ENCODE measurements at places on chromosomes 1 and 21.

DNA sequence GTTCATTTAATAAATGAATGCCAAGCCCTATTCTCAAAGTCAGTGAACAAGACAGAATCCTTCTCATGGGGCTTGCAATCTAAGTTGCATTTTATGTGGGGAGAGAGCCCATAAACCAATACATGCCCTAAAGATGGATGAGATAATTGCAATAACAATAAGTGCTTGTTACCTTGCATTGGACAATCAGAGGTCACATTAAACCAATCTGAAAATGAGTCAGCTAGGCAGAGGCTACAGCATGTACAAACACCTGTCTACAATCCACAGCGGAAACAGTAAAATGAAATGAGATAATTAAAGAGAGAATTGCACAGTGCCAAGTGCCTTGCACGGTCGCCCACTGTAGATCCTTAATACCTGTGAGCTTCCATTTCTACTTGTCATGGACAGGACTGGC lies 7.4 kb upstream of the IGFN1 start:
- H3K4me3 ChIP-seq = no peak overlapping the region
- no peaks in the 10 kb centered on the region for H3K4me1 ChIP-seq
- no peak for DNase-seq
- no peak overlapping the region for H3K27ac ChIP-seq
- no peaks in the 10 kb centered on the region for H3K27me3 ChIP-seq
- H3K36me3 ChIP-seq = no peaks in the 10 kb centered on the region

DNA sequence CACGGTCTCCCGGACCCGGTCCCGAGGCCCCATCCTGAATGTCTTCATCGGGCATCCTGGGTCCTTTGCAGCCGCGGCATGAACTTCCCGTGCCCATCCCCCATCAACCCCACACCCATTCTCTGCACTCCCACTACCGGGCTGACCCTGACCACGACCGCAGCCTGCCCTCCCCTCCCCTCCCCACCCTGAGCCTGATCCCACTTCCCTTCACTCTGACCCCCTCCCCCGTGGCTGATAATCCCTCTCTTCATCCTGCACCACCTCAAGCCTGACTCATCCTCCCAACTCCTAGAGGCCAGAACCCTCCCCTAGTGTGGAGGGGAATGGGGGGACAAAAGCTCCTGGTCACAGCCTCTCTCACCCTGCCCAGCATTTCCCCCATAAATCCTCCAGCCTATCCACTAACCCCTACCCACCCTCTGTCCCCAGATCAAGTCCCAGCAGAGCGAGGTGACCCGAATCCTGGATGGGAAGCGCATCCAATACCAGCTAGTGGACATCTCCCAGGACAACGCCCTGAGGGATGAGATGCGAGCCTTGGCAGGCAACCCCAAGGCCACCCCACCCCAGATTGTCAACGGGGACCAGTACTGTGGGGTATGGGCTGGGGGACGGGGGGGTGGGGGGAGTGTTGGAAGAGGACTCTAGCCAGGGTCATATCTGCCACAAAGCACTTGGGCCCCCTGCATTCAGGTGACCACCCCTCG lies 602 bp downstream of the SH3BGRL3 start:
- peaks cover 31% of the 10 kb centered on the region for H3K4me1 ChIP-seq
- no peak for DNase-seq
- H3K27me3 ChIP-seq = no peaks in the 10 kb centered on the region
- H3K36me3 ChIP-seq = no peaks in the 10 kb centered on the region

DNA sequence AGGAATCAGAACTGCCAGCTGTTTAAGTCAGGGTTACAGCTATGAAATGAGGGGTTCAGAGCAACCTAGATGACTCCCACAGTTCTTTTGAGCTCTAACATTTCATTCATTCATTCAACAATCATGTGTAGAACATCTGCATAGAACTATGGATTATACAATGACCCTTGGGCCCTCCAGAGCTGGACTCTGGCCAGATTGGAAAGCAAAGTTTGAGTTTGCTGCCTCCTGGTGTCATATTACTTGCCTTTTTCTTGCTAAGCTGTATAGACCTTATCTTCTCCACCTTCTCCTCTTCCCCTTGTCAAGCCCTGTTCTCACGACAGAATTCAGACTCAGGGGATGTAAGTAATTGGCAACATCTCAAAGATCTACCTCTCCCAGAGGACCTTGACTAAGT lies 4.0 kb downstream of the CASQ2 start:
- H3K27me3 ChIP-seq = no peaks in the 10 kb centered on the region
- no peak overlapping the region for H3K4me3 ChIP-seq
- H3K27ac ChIP-seq = no peak overlapping the region
- DNase-seq = no peak
- H3K4me1 ChIP-seq = peaks cover 3% of the 10 kb centered on the region

GRCh38 chr21:36980280-36981048 lies 14.0 kb upstream of the HLCS start:
- H3K4me3 ChIP-seq = peak overlapping the region; percentile 47
- no peaks in the 10 kb centered on the region for H3K27me3 ChIP-seq
- no peaks in the 10 kb centered on the region for H3K36me3 ChIP-seq
- peak overlapping the region; percentile 12 for H3K27ac ChIP-seq
- H3K4me1 ChIP-seq = peaks cover 2% of the 10 kb centered on the region
- DNase-seq = no peak
